ENCODE measurements at places on chromosomes 5 and 9. TPM values are rescaled to one million over a fixed set of nuclear protein-coding genes. Genes with fewer than 3 reads are reported as not detected.

DNA sequence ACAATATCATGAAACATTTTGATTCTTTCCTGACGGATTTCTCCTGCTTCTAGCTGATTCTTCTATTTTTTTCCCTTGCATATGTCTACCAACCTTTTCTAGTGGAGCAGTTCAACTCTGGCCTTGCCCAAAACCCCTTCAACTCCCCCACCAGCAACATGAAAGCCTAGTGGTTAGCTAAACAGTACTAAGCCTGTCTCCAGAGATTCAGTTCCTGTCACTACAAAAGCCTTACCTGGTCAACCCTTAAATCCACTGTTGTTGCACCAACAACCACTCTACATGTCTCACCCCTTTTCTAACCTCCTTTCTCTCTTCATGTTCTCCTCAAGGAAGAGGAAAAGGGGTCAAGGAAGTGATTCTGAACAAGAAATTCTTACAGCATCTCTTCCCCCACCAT lies 74.8 kb upstream of the PIK3R1 start:
- DNase-seq: no peak
- H3K27ac ChIP-seq: no peak overlapping the region
- H3K4me3 ChIP-seq: no peak overlapping the region
- H3K36me3 ChIP-seq: no peaks in the 10 kb centered on the region

CARD6 gene
- total RNA-seq: 1.4 TPM

CERCAM gene
- total RNA-seq: 47.3 TPM

- H3K27me3 ChIP-seq: no peaks in the 10 kb centered on the region
- no peaks in the 10 kb centered on the region for H3K36me3 ChIP-seq
- no peaks in the 10 kb centered on the region for H3K4me1 ChIP-seq
Measured at GRCh38 chr5:117615226-117615625, 1040.6 kb upstream of the SEMA6A start.

GRCh38 chr9:105437704-105438103 lies 10.1 kb upstream of the FSD1L start:
- no peaks in the 10 kb centered on the region for H3K27me3 ChIP-seq
- H3K4me3 ChIP-seq: no peak overlapping the region
- H3K36me3 ChIP-seq: peaks cover 6% of the 10 kb centered on the region
- no peak overlapping the region for H3K27ac ChIP-seq

TIMD4 gene
- not detected for total RNA-seq

DNA sequence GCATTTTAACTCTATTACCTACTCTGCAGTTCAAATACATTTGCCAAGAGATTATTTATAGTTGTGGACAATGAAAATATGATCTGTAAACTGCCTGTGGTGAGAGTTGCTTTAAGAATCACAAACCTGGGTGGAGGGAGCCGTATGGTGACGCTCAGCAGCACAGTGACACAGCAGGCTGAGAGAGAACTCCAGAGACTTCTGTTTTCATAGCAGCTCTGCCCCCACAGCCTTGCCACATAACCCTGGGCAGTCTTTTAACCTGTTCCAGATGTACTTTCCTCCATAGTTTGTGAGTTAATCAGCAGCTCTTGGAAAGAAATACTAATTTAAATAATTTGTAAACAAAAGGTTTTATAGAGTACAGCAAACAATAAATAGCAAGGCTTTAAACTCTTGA lies 450.5 kb downstream of the ELAVL2 start:
- H3K27me3 ChIP-seq: no peaks in the 10 kb centered on the region
- H3K36me3 ChIP-seq: no peaks in the 10 kb centered on the region
- no peak overlapping the region for H3K4me3 ChIP-seq
- no peak for DNase-seq

CCDC180 gene
- total RNA-seq: 7.0 TPM

GRCh38 chr9:83339435-83339834 lies 198.8 kb downstream of the FRMD3 start:
- peaks cover 4% of the 10 kb centered on the region for H3K27me3 ChIP-seq
- DNase-seq: no peak
- H3K36me3 ChIP-seq: peaks cover 4% of the 10 kb centered on the region
- no peak overlapping the region for H3K4me3 ChIP-seq
- H3K27ac ChIP-seq: no peak overlapping the region

Measured in type B pancreatic cell (in vitro differentiated cells).